ENCODE measurements at places on chromosomes 16 and 17. TPM values are rescaled to one million over a fixed set of nuclear protein-coding genes. Genes with fewer than 3 reads are reported as not detected.

PYY gene
- not detected for total RNA-seq

DNA sequence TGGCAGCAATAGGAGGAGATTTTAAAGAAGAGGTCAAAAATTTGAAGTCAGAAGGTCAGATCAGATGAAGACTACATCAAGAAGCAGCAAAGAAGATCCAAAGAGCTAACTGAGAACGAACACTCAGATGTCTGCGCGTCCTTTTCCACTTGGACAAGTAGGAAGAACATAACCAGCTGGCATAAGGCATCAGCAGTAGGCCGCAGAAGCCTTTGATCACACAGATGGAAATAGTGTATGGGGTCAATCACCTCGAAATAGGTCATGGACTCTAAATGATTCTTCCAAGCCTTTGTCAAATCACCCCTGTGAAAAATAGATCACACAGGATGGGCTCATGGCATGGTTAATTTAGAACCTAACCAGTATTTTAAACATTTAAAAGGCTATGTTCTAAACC lies 56.4 kb upstream of the TOM1L1 start:
- no peak for DNase-seq
- H3K36me3 ChIP-seq = no peaks in the 10 kb centered on the region
- peaks cover 2% of the 10 kb centered on the region for H3K27me3 ChIP-seq
- no peak overlapping the region for H3K4me3 ChIP-seq
- H3K4me1 ChIP-seq = no peaks in the 10 kb centered on the region
- H3K27ac ChIP-seq = no peak overlapping the region

- no peaks in the 10 kb centered on the region for H3K36me3 ChIP-seq
- no peak overlapping the region for H3K4me3 ChIP-seq
- no peaks in the 10 kb centered on the region for H3K27me3 ChIP-seq
- H3K4me1 ChIP-seq = peaks cover 9% of the 10 kb centered on the region
- no peak for DNase-seq
Measured at GRCh38 chr16:83935858-83936255, 17.2 kb upstream of the OSGIN1 start.

DNA sequence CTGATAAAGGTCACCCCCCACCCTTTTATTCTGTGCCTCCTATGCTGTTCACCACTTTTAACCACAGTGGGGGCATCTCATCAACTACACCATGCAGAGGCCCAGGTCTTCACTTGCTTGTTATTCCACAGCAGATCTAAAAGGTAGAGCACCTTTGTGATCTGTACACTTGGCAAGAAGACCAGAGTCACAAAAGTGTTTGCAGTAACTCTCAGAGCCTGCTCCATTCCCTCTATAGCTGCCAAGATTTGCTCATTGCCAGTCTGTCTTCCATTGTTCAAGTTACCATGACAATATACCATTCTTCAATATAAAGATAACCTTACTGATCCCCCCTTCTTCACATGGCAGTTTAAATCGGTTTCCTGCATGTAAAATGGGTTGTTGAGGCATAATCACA lies 180.0 kb downstream of the TOX3 start:
- H3K4me1 ChIP-seq = no peaks in the 10 kb centered on the region
- no peaks in the 10 kb centered on the region for H3K36me3 ChIP-seq
- H3K27ac ChIP-seq = no peak overlapping the region
- H3K4me3 ChIP-seq = no peak overlapping the region
- DNase-seq = no peak

CCL14 gene
- not detected for total RNA-seq

DNA sequence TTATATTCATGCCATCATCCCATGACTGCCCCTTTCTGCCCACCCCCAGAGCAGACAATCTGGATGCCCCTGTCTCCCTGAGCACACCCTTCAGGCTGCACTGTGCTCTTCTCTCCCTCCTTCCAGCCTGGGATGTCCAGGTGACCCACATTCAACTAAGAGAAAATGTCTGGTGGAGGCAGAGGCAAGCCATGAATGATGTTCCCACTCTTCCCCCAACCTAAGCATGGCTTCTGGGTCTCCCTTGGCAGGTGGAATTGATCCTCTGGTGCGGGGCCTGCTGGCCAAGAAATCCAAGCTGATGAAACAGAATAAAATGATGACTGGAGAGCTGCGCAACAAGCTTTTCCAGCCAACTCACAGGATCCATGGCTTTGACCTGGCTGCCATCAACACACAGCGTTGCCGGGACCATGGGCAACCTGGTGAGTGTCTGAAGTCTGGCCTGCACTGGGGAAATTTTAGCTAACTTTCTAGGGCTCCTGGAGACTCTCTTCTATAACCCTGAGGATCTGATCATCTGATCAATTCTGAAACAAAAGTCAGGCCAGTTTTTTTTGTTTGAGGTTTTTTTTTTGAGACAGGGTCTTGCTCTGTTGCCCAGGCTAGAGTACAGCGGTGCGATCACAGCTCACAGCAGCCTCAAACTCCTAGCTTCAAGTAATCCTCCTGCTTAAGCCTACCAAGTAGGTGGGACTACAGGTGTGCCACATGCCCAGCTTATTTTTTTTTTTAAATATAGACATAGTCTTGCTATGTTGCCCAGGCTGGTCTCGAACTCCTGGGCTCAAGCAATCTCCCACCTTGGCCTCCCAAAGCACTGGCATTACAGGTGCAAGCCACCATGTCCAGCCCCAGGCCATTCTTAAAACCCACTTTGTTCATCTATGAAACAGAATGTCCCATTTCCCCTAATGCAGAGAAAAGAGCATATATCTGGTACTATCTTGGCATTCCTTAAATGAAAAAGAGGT lies 14.5 kb downstream of the MPO start:
- H3K4me3 ChIP-seq = no peak overlapping the region
- no peaks in the 10 kb centered on the region for H3K36me3 ChIP-seq
- H3K27ac ChIP-seq = no peak overlapping the region
- no peaks in the 10 kb centered on the region for H3K4me1 ChIP-seq
- H3K27me3 ChIP-seq = peaks cover 59% of the 10 kb centered on the region

IL21R gene
- total RNA-seq = 0.22 TPM

SMIM36 gene
- not detected for total RNA-seq

GRCh38 chr17:16328997-16329396 lies 24.3 kb downstream of the CENPV start:
- H3K4me1 ChIP-seq = no peaks in the 10 kb centered on the region
- DNase-seq = no peak
- H3K27ac ChIP-seq = no peak overlapping the region
- no peak overlapping the region for H3K4me3 ChIP-seq
- no peaks in the 10 kb centered on the region for H3K27me3 ChIP-seq

GRCh38 chr17:32627239-32627996 lies 140.6 kb downstream of the CDK5R1 start:
- H3K4me3 ChIP-seq = no peak overlapping the region
- H3K27ac ChIP-seq = peak overlapping the region; percentile 27
- no peaks in the 10 kb centered on the region for H3K27me3 ChIP-seq
- H3K36me3 ChIP-seq = peaks cover 10% of the 10 kb centered on the region
- no peak for DNase-seq
- H3K4me1 ChIP-seq = peaks cover 10% of the 10 kb centered on the region

DNA sequence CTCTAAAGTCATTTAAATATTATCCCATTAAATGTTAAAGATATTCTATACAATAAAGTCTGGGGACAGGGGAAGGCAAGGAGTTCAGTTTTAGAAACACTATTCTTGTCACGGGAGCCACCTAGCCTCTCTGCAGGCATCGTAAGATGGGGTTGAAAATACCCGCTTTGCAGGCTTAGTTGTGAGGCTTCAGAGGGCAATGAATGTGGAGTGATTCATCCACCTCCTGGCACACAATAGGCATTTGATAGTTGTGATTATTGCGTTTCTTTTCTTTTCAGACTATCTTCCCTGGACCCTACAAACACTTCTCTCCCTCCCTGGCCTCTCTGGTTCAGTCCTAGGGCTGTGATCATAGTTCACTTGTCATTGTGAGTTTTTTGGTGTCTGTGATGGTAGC lies 19.6 kb downstream of the GLP2R start:
- H3K4me3 ChIP-seq = no peak overlapping the region
- no peak for DNase-seq
- H3K27me3 ChIP-seq = peaks cover 8% of the 10 kb centered on the region
- H3K36me3 ChIP-seq = no peaks in the 10 kb centered on the region

GRAP gene
- total RNA-seq = 1.6 TPM

DNA sequence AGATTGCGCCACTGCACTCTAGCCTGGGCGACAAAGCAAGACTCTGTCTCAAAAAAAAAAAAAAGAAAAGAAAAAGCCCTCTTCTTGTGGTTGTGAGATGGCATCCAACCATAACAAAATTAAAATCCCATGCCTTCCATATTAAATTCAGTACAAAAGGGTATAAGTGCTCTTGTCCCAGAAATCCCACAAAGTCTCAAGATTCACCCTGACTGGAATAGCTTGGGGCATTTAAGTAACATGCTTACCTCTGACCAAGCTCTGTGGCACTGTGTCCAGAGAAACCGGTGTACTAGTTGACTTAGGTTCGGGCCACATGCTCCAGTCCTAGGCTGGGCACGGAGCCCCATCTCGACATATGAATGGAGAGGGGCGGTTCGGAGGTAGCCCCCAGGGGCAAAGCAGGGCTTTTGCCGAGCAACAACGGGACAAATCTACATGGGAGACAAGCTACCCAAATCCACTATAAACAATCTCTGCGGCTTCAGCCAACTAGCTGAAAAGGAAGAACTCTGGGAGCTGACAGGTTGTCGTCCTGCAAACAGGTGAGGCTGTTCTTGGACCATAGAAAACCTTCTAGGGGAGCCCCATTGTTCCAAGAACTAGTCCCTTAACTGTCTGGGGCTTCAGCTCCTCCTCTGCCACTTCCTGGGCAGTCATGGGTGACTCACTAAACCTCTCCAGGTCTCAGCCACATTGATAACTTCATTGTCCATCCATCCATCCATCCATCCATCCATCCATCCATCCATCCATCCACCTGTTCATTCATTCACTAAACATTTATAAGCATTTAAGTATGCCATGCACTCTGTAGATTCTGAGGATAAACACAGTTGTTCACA lies 10.3 kb upstream of the IL4R start:
- H3K4me1 ChIP-seq = no peaks in the 10 kb centered on the region
- H3K4me3 ChIP-seq = no peak overlapping the region
- H3K27me3 ChIP-seq = peaks cover 5% of the 10 kb centered on the region
- H3K36me3 ChIP-seq = no peaks in the 10 kb centered on the region
- no peak for DNase-seq

GRCh38 chr17:15232517-15232915 lies 32.6 kb downstream of the PMP22 start:
- H3K27ac ChIP-seq = no peak overlapping the region
- no peaks in the 10 kb centered on the region for H3K4me1 ChIP-seq
- peaks cover 1% of the 10 kb centered on the region for H3K36me3 ChIP-seq
- H3K27me3 ChIP-seq = no peaks in the 10 kb centered on the region
- DNase-seq = no peak

DNA sequence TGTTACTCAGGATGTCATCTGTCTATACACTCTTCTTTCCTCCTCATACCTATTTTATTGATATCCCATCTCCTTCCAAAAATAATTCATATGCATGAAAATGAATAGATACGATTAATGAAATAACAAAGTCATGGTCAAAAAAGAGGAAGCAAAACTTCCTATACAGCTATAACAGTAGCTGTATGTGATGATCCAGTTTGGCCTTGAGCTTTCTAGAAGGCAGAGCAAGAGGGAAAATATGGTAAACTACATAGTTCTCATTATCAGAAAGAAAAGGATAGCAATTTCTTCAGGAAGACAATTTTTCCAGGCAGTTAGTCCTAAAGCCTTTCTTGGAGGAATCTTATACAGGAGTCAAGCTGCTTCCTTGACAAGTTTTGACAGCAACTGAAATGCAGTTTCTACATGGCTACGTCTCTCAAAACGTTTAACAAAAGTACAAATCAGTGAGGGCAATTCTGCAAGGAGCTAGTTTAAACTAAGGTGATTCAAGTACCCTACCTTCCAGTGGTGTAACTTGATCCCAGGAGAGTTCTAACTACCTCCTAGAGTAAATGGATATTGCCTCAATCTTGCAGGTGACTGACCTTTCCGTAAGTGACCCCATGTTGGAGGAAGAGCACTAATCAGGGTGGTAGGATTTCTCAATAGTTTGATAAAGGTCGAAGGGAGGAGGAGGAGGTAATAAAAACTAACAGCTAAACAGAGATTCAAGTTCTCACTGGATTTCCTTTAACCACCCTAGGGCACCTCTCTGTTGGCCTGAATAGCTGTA lies 1.0 kb downstream of the SPAG5 start:
- no peak for DNase-seq
- peak overlapping the region; percentile 89 for H3K27ac ChIP-seq
- H3K4me3 ChIP-seq = peak overlapping the region; percentile 84
- peaks cover 19% of the 10 kb centered on the region for H3K4me1 ChIP-seq
- H3K27me3 ChIP-seq = no peaks in the 10 kb centered on the region

DNA sequence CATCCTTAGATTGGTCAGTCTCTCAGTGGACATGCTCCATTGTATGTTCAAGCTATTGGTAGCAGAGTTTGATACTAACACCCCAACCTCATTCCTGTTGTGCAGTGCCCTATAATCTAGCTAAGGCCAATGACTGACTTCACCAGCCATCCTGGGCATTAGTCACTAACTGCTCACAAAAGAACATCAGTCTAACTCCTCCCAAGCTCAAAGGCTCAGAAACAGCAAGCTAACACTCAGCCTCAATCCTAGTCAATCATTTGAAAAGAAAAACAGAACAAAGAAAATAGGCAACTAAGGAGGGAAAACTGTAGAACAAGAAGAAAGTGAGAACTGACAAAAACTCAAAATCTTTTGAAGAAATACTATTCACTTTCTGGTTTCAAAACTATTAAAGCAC lies 199.1 kb upstream of the C17orf78 start:
- peaks cover 14% of the 10 kb centered on the region for H3K36me3 ChIP-seq
- DNase-seq = no peak
- no peak overlapping the region for H3K27ac ChIP-seq
- peaks cover 3% of the 10 kb centered on the region for H3K4me1 ChIP-seq
- no peaks in the 10 kb centered on the region for H3K27me3 ChIP-seq
- H3K4me3 ChIP-seq = no peak overlapping the region

DNA sequence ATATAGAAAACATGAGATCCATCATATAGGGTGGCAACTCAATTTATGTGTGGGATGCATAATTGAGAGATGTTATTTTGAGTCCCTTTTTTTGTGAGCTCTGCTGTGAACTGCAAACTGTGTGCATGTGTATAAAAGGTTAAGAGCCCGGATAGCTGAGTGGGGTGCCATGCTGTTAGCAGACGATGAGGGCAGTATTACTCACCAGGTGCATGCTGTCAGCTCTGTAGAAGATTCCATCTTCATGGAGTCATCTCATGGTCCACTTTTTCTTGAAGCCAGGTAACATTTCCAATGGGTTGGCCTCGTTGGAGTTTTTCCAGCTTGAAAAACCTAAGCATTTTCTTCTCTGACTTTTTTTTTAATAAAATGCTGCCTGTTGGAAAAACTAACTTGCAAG lies 43.0 kb upstream of the RHBDL3 start:
- no peak overlapping the region for H3K4me3 ChIP-seq
- H3K36me3 ChIP-seq = peaks cover 4% of the 10 kb centered on the region
- no peaks in the 10 kb centered on the region for H3K4me1 ChIP-seq

GRCh38 chr17:10785295-10785694 lies 18.6 kb downstream of the TMEM238L start:
- no peak overlapping the region for H3K27ac ChIP-seq
- no peak for DNase-seq
- no peak overlapping the region for H3K4me3 ChIP-seq
